ENCODE measurements at places on chromosomes 6 and 20. TPM values are rescaled to one million over a fixed set of nuclear protein-coding genes. Genes with fewer than 3 reads are reported as not detected.
A peak's percentile ranks its signal among the peaks of the same experiment; 100 is the strongest.

DNA sequence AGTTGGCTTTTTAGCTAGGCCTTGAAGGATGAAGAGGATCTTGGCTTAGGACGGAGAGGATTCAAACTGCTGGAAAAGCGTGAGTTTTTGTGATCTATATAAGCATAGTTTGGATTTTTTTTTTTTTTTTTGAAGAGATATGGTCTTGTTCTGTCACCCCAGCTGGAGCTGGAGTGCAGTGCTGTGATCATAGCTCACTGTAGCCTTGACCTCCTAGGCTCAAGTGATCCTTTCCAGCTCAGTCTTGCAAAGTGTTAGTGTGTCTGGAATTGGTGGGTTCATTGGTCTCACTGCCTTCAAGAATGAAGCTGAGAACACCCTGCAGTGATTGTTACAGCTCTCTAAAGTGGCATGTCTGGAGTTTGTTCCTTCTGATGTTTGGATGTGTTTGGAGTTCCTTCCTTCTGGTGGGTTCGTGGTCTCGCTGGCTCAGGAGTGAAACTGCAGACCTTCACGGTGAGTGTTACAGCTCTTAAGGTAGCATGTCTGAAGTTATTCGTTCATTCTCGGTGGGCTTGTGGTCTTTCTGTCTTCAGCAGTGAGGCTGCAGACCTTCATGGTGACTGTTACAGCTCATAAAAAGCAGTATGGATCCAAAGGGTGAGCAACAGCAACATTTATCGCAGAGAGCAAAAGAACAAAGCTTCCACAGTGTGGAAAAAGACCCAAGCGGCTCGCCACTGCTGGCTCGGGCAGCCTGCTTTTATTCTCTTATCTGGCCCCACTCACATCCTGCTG, 37.5 kb upstream of the NUP153 start:
- H3K4me3 ChIP-seq = no peak overlapping the region
- DNase-seq = no peak
- H3K4me1 ChIP-seq = no peaks in the 10 kb centered on the region

DNA sequence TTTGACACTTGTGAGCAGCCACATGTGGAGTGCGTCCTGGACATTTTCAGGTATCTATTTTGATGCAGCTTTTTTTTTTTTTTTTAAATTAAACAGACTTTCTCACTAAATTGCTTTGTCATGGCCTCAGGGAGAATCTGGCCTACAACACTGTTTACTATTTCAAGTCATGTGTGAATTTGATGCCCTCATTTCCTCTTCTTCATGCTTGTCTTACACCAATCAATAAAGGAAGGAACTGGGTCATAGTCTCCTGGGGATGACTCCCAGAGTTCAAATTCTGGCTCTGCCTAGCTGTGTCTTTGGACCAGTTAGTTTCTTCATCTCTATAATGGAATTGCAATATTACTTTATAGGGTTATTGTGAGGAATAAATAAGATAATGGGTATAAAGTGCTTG, 554.1 kb downstream of the PRKN start:
- DNase-seq = no peak
- no peaks in the 10 kb centered on the region for H3K4me1 ChIP-seq
- no peak overlapping the region for H3K4me3 ChIP-seq

DNA sequence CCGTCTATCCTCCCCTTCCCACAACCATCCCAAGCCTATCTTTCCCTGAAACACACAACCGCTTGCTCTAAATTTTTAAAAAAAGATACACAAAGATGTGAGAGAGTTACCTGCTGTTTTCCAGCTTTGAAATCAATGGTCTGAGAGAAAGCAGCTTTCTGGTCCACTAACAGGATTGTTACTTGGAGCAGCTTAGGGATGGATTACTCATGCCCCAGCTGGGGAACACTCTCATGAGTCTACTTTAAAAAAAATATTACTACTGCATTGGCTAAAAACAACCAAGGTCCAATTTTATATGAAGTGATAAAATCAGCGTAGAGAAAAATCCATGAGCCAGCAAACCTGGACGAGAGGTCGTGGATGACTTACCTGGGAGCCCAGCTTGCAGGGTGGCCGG, 29.6 kb upstream of the FOXC1 start:
- H3K36me3 ChIP-seq = no peaks in the 10 kb centered on the region
- H3K27me3 ChIP-seq = no peaks in the 10 kb centered on the region
- H3K27ac ChIP-seq = no peak overlapping the region
- H3K4me1 ChIP-seq = no peaks in the 10 kb centered on the region

DNA sequence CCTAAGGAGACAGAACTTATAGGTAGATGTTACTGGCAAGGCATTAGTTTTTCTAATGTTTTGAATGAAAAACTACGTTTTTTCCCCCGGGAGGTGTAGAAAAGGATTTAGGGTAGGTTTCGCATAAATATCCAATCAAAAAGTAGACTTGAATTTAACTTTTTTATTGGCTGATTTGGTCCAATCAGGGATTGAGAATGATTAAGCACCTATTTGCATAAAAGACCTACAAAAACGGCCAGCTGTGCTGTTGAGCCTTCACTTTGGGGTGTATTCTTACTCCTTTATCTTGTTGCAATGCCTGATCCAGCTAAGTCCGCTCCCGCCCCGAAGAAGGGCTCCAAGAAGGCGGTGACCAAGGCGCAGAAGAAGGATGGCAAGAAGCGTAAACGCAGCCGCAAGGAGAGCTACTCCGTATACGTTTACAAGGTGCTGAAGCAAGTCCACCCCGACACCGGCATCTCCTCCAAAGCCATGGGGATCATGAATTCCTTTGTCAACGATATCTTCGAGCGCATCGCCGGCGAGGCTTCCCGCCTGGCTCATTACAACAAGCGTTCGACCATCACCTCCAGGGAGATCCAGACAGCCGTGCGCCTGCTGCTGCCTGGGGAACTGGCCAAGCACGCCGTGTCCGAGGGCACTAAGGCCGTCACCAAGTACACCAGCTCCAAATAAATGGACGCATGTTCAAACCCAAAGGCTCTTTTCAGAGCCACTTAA, 113.5 kb upstream of the BTN3A2 start:
- no peaks in the 10 kb centered on the region for H3K27me3 ChIP-seq
- H3K27ac ChIP-seq = peak overlapping the region; percentile 69
- peak overlapping the region; percentile 84 for H3K4me3 ChIP-seq
- peaks cover 4% of the 10 kb centered on the region for H3K4me1 ChIP-seq
- H3K36me3 ChIP-seq = no peaks in the 10 kb centered on the region

- no peaks in the 10 kb centered on the region for H3K27me3 ChIP-seq
- H3K4me1 ChIP-seq = no peaks in the 10 kb centered on the region
- H3K27ac ChIP-seq = no peak overlapping the region
- no peak overlapping the region for H3K4me3 ChIP-seq
- DNase-seq = no peak
These were observed 28.7 kb downstream of the TXNDC5 start for GRCh38 chr6:7881765-7882500.

Gene LY6G5B
- 45.3 TPM for total RNA-seq

Gene FUT9
- total RNA-seq = not detected

Gene SOX18
- total RNA-seq = 1.7 TPM

Gene SMLR1
- not detected for total RNA-seq
